ENCODE measurements at places on chromosomes 4 and X.

DNA sequence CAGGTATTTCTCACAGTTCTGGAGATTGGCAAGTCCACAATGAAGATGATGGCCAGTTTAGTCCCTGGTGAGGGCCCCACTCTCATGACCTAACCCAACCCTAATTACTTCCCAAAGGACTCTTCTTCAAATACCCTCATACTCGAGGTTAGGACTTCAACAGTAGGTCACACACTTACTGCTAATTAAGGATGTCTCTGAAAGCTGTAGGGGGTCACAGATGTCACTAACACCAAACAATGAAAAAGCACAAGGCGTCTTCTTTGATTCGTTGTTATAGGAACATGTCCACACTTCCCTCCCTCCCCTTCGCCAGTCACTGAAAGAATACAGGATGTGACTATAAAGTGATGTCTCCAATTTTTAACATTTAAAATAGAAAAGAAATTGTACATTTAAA is 309.7 kb downstream of the PACRGL start:
- no peak for DNase-seq

DNA sequence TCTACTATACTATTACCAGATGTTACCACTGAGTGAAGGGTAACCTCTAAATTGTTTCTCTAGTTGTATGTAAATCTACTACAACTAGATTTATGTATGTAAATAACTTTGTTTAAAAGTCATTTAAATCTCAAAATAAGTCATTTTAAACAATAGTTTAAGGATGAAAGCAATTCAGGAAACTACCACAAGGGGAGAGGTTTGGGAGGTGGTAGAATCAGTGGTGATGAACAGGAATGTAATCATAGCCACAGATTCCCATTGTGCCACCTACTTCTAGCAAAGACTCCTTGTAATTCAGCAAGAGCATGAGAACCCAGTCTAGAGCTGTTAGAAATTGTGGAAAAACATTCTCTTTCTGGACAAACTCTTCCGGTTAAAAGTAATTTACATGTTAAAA is 234.6 kb downstream of the SLC7A11 start:
- DNase-seq = no peak

GRCh38 chr4:6250235-6250983 is 19.2 kb upstream of the WFS1 start:
- DNase-seq = peak; percentile 77

GRCh38 chrX:153565996-153566580 is 32.9 kb downstream of the CCNQ start:
- DNase-seq = no peak

- peak; percentile 26 for DNase-seq
Measured at GRCh38 chr4:143336781-143337599, at the start of gene GAB1. Gene GAB1, plus strand, starts transcription at chr4:143336876. Its CDS starts 313 bp downstream, at chr4:143337189.

GRCh38 chr4:127809173-127809800 is 27.2 kb downstream of the HSPA4L start:
- no peak for DNase-seq

- no peak for DNase-seq
Measured at GRCh38 chrX:148537556-148538182, 37.3 kb downstream of the AFF2 start.

DNA sequence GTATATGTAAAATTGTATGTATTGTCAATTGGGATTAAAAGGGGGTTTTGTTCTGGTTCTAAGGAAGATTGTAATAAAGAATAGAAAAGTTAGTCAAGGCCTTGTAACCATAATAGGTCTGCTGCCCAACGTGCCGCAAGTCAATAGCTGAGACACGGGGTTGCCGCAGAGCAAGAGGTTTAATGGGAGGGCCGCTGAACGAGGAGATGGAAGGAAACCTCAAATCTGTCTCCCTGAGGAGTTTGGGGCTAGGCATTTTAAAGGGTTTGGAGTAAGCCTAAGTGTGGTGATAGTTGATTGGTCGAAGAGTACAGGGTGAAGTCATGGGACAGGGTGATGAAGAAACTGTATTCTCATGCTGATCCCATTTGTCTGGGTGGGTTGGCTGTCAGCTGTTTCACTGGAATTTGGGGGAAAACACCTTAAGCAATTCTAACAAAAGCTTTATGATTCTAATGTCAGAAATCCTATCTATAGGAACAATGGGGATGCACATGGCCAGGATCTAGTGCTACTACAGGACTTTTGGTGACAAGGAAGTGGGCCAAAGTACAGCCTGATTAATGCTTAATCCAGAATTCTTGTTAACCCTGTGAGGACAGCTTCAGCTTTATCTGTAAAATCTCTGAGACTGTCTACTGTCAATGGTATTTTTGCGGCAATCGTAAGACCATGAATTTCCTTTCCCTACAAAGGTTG is 86.9 kb downstream of the RELL1 start:
- DNase-seq = no peak

DNA sequence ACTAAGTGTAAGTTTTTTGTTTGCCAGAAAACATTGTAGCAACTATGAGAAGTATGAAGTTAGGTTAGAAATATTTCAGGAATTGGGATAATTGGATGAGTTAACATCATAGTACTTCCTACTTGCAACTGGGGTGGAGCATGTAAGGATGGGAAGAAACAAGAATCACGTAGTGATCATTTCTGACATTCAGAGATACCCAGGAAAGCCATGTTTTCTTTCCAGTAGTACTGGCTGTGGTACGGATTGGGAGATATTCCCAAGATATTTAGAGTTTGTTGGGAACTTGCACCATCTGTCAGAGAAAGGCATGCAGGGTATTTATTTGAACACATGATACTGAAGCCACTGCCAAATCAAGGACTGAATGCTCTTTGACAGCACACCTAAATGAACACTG is 87.6 kb upstream of the SLC4A4 start:
- DNase-seq = no peak

DNA sequence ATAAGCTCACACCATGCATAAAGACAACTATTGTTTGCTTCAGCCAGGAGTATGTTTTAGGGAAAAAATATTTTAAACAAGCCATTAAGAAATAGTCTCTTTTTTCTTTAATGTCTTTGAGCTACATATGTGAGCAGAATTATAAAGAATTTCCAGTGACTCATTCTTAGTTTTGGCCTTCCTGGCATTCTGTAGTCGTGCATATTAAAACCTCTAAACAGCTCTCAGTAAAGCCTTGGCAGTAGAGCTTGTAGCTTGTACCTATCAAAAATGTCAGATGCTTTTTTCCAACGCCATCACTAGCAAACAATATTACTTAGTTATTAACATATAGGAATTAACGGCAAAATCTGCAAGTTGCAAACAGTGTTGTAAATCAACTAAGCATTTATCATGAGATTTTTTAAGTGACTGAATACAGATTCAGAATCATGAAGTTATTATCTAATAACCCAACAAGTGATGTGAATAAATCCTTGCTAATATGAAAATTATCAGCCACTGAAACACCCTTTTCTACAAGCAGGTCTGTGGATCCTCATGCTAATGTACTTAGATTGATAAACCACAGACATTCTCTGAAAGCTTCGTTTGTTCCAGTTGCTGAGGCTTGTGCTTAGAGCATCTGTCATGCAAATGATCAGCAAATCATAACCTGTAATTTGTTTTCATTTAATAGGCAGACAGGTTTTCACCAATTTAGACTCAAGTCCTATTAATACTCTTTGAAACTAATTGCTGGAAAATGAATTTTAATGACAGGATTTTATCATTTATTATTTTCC is 412.0 kb upstream of the ATOH1 start:
- DNase-seq = no peak

- DNase-seq = no peak
Measured at GRCh38 chr4:2423066-2423465, 4.3 kb downstream of the CFAP99 start.

GRCh38 chr4:38334791-38335190 is 329.2 kb upstream of the KLF3 start:
- DNase-seq = no peak

- DNase-seq = no peak
Measured at GRCh38 chr4:25923745-25924144, 9.7 kb downstream of the SMIM20 start.

- peak; percentile 86 for DNase-seq
Measured at GRCh38 chr4:108830509-108831244, 67.8 kb upstream of the ETNPPL start.

- no peak for DNase-seq
Measured at GRCh38 chr4:85086721-85087120, 120.2 kb upstream of the WDFY3 start.

DNA sequence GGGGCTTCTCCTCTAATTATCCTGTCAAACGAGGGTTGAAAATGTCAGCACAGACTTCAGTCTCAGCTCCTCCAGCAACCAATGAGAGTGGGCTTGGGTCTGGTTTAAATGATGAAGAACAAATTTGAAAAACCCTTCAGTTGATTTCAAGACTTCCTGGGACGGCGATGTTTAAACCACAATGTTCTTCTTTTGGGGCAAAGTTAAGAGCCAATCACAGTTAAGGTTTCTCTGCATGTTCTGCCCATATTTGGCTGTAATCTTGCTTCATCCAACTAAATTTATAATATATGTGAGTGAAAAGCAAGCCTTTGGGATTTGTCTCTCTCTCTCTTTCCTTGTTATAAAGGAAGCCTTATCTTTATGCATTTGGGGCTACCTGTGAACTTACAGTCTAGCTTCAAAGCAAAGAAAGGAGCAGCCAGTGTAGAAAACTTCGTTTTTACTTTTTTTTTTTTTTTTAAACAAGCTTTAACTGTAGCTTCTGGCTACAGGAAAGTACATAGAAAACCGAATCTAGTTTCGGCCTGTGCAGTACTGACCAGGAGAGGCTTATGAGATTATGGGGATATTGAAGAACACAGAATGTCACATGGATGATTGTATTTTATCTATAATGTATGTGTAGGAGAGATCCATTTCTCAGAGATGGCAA is 46.8 kb upstream of the FAM9C start:
- DNase-seq = no peak

- DNase-seq = no peak
Measured at GRCh38 chrX:111151764-111152163, 55.8 kb downstream of the PAK3 start.

DNA sequence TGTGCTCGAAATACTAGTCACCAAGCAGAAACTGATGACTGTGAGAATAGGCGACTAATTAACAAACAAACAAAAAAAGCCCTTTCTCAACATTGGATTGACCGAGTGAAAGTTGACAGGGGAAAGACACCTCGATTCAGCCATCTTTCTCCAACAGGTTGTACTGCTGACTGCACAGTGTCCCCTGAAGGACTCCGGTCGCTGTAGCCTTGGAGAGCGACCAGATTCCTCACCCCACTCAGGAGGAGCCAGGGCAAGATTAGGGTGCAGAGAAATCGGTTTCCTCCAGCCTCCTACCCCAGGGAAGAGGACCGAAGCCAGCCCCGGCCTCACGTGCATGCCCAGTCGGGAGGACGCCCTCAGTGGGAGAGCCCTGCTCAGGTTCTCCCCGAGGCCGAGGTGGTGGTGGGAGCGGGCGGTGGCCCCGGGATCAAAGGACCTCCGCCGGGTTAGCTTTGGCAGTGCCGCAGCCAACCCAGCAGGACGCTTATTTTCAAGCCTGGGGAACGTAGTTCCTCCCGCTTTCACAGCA is 1.1 kb upstream of the RAP1GDS1 start:
- peak; percentile 80 for DNase-seq

GRCh38 chr4:139912445-139912844 is 241.5 kb downstream of the MAML3 start:
- no peak for DNase-seq

DNA sequence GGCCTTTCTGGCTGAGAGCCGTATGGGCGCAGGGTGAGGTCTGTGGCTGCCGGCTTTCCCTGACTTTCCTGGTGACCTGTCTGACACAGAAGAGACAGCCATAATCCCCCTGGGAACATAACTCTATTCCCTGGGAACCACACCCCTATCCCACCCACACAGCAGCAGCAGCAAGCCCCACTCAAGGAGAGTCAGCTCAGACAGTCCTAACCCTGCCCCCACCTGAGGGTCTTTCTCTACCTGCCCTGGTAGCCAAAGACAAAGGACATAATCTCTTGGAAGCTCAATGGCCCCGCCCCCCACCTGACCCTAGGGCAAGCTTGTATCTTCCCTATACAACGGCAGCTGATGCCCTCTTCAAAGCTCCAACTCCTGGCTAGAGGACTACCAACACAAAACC is 74.6 kb downstream of the PABPC4L start:
- DNase-seq = no peak

DNA sequence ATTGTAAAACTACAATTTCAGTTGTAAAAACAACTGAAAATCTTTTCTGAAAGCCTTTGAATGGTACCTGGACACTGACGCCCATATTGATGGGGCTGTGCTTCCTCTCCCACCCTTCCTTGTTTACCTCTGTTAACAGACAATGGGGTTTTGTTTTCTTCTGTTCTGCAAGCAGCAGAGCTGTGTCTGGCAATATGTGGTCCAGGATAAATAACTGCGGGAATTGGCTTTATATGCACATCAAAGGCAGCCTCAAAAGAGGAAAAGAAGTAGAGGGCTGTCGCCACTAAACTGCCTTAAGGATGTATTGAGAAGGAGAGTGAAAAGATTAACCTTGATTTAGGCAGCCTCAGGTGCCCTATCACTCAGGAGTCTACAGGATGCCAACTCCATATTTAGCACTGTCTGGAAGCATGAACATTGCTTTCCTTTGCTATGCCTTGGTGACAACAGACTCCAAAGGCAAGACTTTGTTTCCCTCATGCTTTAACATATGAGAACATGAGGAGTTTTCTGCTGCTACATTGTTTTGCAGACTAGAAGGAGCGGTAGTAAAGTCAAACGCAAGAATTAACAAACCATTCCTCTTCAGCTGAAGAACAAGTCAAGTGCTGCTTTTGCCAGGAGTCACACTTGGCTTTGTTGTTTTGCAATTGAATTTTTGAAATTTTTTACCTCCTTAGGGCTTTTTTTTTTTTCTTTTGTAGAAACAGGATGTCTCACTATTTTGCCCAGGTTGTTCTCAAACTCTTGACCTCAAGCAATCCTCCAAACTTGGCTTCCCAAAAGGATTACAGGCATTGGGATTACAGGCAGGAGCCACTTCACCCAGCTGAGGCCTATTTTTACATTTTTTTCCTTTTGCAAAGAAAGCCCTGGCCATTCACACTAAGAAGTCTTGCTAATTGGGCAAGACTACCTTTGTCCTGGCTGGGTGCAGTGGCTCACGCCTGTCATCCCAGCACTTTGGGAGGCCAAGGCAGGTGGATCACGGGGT is 3.0 kb downstream of the IL21 start:
- no peak for DNase-seq

DNA sequence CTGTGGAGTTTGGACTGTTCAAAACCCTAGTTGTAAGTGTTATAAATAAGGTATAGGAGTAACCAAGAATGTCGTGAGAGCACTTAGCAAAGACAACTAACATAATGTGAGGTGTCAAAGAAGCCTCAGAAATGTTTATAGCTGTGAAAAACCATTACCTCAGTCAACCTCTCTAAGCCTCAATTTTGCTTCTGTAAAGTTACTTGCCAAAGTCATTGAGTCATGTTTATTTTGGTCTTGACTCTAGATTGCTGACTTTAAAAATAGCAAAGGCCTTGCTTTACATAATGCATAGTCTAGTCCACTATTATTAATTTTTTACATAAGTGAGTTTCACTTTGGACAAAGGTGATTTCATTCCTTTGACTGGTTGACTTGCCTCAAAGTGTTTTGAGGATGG is 257.6 kb upstream of the CXXC4 start:
- no peak for DNase-seq

DNA sequence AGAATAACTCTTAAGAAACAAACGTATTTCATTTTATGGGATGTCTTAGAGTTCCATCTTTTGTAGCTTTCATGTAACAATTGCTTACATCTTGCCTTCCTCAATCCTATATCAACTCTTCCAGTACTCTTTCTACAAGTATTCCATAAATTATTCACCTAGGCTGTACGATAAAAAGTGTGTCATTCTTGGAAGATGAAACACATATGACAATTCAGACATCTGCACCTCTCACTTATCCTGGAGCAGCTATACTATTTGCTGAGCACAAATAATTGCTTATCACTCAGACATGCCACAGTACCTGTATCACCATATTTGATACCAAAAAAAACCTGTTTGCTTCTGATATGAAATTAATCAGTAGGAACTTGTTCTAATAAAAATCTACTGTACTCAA is 1.0 kb downstream of the POF1B start:
- DNase-seq = no peak

Data from NCI-H1092 treated with DMSO at 0.1 percent for 48 hours (cell line).